ENCODE measurements at places on chromosomes 4 and X.

GRCh38 chr4:110704748-110705439, 82.0 kb upstream of the PITX2 start:
- DNase-seq = no peak

DNA sequence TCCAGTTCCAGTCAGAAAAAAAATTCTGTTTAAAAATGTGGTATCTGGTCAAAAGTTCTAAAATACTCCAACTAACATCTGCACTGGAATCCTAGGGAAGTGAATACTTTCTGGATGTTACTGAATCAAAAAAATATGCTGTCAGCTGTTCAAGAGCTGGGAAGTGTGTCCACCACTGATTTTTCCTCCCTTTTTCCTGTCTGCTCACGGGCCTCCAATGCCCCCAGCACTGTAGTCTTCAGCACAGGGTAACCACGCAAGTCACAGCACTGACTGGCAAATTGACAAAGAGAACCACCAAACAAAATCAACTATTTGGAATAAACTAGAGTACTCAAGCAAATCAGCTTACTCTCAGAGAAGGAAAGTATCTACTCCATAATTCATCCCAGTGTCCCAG, 9.9 kb downstream of the VEGFC start:
- DNase-seq = no peak

GRCh38 chr4:107665001-107665400, 55.0 kb downstream of the PAPSS1 start:
- no peak for DNase-seq

GRCh38 chr4:108342325-108342970, 173.7 kb upstream of the LEF1 start:
- DNase-seq = no peak

GRCh38 chr4:139744232-139744631, 78.6 kb downstream of the MGST2 start:
- DNase-seq = no peak

GRCh38 chr4:140790765-140791164, 34.6 kb upstream of the TBC1D9 start:
- no peak for DNase-seq

DNA sequence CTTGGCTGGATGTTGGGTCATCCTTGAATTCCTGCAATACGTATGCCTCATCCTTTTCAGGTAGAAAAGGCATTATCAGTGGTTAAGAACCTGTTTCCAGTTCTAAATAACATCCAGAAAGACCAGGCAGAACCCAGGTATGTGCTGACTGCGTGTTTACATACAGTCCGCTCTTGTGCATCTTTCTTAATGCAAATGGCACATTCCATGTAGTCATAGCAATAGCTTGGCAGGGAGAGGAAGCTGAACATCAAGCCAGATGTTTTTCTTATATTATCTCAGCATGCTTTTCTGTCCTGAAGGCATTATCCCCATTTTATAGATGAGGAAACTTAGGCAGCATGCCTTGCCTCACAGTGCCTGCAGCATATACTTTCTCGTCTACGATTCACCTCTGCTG, 2.1 kb downstream of the DCLK2 start:
- no peak for DNase-seq

- no peak for DNase-seq
These were observed 38.6 kb upstream of the AADAT start for GRCh38 chr4:170128219-170128804.

Measured in naive thymus-derived CD4-positive, alpha-beta T cell (primary cell).